ENCODE measurements at places on chromosomes 6 and 20. TPM values are rescaled to one million over a fixed set of nuclear protein-coding genes. Genes with fewer than 3 reads are reported as not detected.

HLA-DQA1 gene
- total RNA-seq = 7.0 TPM

PRL gene
- not detected for total RNA-seq

APOBEC2 gene
- total RNA-seq = not detected

PBOV1 gene
- total RNA-seq = not detected

DNA sequence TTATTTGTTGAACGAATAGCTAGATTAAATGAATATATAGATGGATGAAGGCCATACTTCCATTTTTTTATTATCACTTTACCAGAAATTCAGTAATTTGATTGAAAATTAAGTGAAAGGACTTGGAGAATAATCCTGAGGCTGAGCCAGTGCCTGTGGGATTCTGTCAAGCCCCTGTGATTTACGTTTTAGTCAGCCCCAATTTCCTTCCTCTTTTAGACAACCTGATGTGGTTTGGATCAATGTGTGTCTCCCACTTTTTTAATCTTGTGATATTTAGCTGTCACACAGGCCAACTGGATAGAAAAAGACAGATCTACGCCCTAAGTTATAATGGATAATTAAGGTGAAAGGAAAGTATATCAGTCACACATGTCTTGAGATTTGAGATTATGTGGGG, 188.8 kb downstream of the EDN1 start:
- no peak overlapping the region for H3K27ac ChIP-seq
- no peak overlapping the region for H3K4me3 ChIP-seq
- no peaks in the 10 kb centered on the region for H3K4me1 ChIP-seq
- H3K36me3 ChIP-seq = no peaks in the 10 kb centered on the region

DNA sequence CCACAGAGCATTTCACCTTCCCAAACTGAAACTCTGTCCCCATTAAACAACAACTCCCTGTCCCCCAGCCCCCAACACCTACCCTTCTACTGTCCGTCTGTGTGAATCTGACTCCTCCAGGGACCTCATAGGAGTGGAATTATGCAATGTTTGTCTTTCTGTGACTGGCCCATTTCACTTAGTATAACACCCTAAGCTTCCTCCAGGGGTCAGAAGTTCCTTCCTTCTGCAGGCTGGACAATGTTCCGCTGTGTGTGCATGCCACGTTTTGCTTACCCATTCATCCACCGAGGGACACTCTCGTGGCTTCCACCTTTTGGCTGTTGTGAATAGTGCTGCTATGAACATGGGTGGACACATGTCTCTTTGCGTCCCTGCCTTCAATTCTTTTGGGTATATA, 37.6 kb upstream of the MPC1 start:
- no peak overlapping the region for H3K4me3 ChIP-seq
- no peaks in the 10 kb centered on the region for H3K27me3 ChIP-seq
- H3K27ac ChIP-seq = no peak overlapping the region
- H3K36me3 ChIP-seq = no peaks in the 10 kb centered on the region
- DNase-seq = peak; percentile 10

DNA sequence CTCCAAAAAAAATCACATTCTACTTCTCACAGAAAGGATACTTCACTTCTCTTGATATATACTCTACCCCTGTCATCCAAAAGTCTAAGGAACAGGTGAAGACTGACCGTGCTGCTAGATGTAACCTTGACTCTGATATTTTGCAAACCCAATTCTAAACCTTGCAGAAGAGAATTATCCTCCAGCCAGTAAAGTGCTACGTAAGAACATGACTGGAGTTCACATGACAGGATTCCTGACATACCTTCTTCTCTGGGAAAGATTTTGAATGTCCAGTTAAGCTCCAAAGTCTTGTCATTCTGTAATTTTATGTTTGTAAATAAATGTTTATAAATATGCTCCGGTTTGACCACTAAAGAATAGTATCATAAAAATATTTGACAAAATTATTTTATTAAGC, 35.8 kb downstream of the BTBD9 start:
- H3K36me3 ChIP-seq = no peaks in the 10 kb centered on the region
- H3K4me1 ChIP-seq = no peaks in the 10 kb centered on the region
- H3K4me3 ChIP-seq = no peak overlapping the region

All from natural killer cell (primary cell).